ENCODE measurements at places on chromosomes 1 and 21. TPM values are rescaled to one million over a fixed set of nuclear protein-coding genes. Genes with fewer than 3 reads are reported as not detected.
A peak's percentile ranks its signal among the peaks of the same experiment; 100 is the strongest.

- DNase-seq = no peak
Measured at GRCh38 chr21:45086337-45086958, 12.1 kb downstream of the ADARB1 start.

GRCh38 chr1:66090859-66091457 is 298.3 kb downstream of the PDE4B start:
- peak; percentile 13 for DNase-seq

GRCh38 chr1:186682736-186683135 is 2.5 kb upstream of the PTGS2 start:
- no peak for DNase-seq

GRCh38 chr1:243346016-243346415 is 90.2 kb downstream of the SDCCAG8 start:
- DNase-seq = no peak

DNA sequence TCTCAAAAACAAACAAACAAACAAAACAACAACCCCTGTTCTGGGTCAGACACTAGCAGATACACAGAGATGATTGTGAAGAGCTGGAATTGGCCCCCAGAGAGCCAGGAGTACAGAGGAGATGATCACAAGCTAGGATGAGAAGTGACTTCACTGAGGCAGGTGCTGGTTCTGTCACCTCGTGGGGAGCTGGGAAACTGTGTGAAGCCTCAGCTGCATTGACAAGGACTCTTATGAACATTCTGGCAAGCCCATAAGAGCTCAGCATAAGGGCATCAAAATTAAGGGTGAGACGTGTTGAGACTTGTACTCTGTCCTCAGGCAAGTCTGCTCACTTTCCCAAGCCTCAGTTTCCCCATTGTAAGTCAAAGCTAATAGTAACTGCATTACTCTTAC is 14.7 kb upstream of the PTP4A2 start:
- no peak for DNase-seq

DNA sequence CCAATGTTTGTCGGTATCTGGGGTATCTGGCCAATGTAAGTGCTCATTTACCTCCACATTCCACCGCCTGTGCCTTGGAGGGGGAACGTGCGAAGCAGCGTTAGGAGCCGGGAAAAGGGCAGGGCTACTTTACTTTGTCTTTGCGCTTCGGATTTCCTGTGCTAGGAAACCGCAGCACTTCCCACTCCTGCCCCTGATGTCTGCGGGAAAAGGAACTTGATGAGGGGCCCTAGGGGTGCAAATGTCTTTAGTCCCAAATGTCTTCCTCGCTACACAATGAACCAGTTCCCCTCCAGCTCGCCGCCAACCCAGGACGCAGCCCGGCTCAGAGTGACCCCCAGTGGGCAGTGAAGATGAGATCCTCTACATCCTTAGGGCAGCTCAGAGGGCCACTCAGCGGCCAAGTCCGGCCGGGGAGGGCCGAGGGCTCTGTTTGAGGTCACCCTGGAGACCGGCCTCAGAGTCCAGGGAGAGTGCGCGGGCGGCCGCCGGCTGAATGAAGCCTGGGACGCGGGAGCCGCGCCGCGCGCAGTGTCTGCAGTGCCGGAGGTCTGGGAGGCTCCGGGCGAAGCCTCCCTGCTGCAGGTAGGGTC is at the start of gene DYNLT5:
TSS of gene DYNLT5 (plus strand) at position 460 of the 593 bp plus-strand sequence. CDS start 2,200 bp downstream, outside the sequence.
- DNase-seq = no peak

GRCh38 chr1:198775606-198776005 is 136.8 kb downstream of the PTPRC start:
- DNase-seq = no peak

DNA sequence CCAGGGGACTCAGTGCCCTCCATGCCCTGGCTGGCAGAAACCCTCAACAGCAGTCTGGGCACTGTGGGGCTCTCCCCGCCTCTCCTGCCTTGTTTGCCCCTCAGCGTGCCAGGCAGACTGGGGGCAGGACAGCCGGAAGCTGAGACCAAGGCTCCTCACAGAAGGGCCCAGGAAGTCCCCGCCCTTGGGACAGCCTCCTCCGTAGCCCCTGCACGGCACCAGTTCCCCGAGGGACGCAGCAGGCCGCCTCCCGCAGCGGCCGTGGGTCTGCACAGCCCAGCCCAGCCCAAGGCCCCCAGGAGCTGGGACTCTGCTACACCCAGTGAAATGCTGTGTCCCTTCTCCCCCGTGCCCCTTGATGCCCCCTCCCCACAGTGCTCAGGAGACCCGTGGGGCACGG is 2.8 kb upstream of the TAS1R3 start:
- DNase-seq = no peak

GRCh38 chr1:115337276-115337632 is 795 bp downstream of the NGF start:
- DNase-seq = no peak

DNA sequence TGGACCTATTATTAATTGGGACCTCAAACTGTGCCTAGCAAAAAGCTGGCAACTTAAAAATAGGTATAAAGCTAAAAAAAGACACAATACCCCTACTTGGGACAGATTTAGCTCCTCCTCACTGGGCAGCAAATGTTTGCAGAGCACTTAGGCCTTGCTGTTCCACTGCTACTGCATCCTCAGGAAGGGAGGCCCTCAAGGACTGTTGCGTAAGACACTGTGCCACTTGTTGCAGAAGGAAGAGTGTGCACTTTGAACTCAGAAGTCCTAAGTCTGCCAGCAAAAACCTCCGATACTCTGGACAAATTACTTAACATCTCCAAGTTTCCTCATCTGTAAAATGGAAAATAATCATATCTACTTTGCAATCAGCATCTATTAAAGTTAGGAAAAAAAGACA is 322.9 kb downstream of the BARHL2 start:
- no peak for DNase-seq

GRCh38 chr21:33434770-33435360 is 31.7 kb downstream of the IFNGR2 start:
- no peak for DNase-seq

DNA sequence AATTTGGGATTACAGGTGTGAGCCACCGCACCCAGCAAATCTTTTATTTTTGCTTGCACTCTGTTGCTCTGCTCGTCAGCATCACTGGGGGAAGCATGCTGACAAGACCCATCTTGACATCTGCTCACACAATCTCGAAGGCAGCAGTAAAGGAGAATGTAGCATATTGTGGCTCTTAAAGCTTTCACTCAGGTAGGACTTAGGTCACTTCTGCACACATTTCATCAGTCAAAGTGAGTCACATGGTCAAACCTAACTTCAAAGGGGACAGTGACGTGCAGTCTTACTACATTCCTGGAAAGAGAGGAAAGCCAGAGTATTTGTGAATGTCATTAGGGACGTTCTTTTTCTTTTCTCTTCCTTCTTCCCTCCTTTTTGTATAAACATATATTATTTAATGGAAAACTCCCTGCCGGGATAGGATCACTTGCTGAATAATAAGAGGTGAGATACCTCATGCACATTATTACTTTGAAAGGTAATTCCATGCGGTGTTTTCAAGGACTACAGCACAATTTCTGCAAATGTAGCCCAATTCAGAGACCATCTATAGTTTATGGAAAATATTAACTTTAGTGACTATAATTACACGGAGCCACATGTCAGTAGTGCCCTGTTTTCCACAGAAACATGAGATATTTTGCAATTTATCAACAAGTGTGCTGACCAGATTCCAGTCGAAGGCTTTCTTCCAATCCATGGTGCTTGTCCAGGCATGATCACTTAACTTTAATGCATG is 19.3 kb upstream of the ACBD6 start:
- DNase-seq = no peak

GRCh38 chr1:170402476-170403311 is 129.3 kb upstream of the GORAB start:
- DNase-seq = no peak

DNA sequence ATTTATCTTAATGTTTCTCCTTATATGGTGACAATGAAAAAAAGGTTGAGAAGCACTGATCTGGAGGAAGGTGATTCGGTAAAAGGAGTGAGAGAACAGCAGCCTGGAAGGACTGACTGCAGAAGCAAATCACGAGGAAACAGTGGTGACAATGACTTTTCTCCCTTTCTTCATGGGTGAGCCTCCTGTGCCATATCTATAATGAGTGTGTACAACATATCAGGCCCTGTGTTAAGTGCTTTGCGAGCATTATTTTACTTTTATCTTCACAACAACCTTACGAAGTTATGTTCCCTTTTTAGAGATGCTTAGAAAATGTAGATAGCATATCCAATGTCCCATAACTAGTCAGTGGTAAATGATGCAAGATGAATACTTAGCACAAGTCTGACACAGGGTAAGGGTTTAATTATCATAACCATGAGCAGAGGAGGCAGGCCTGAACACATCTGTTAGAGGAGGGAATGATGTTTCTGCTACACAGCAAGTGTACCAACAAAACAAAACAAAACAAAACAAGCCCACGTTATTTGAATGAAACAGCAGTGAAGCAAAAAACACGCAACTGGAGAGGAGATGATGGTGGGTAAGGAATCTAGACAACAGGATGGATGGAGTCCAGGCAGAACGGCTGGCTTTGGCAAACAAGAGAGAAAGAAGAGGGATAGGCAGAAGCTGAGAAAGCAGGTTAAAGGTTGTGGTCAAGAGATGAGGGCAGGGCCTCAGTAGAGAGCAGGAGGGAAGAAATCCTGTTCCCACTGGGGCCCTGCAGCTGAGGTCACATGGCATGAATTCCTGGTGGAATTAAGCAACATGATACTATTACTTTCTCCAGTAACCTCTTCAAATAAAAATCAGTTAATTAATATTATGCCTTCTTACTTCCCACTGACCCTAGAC is 29.6 kb downstream of the GNG12 start:
- no peak for DNase-seq

Gene CNR2
- 1.5 TPM for total RNA-seq

Gene IL10
- total RNA-seq = 1.8 TPM

Gene GNAT2
- total RNA-seq = 0.14 TPM

Gene KCTD3
- total RNA-seq = 14.7 TPM

Gene SAMSN1
- total RNA-seq = 42.9 TPM

Gene CSF3R
- total RNA-seq = 3.7 TPM

Gene LDLRAD2
- 0.14 TPM for total RNA-seq
